Spinal cord (tissue), 10 donors: ENCODE measurements at places on chromosomes 11 and 22. TPM values are rescaled to one million over a fixed set of nuclear protein-coding genes. Genes with fewer than 3 reads are reported as not detected.
A peak's percentile ranks its signal among the peaks of the same experiment; 100 is the strongest.

GRCh38 chr11:116225236-116225635, 547.6 kb downstream of the BUD13 start:
- no peak overlapping the region for H3K27ac ChIP-seq
- no peaks in the 10 kb centered on the region for H3K27me3 ChIP-seq
- no peak overlapping the region for H3K4me3 ChIP-seq
- H3K4me1 ChIP-seq, result peaks cover 15% of the 10 kb centered on the region
- no peak for DNase-seq

GRCh38 chr22:38462960-38463784, 4.7 kb upstream of the KDELR3 start:
- no peak overlapping the region for H3K27ac ChIP-seq
- peaks cover 36% of the 10 kb centered on the region for H3K4me1 ChIP-seq
- H3K4me3 ChIP-seq, result no peak overlapping the region
- no peaks in the 10 kb centered on the region for H3K36me3 ChIP-seq
- no peak for DNase-seq
- peaks cover 32% of the 10 kb centered on the region for H3K27me3 ChIP-seq

- H3K4me1 ChIP-seq, result peaks cover 32% of the 10 kb centered on the region
- peak overlapping the region; percentile 95 for H3K4me3 ChIP-seq
- H3K36me3 ChIP-seq, result peaks cover 55% of the 10 kb centered on the region
- no peak for DNase-seq
- H3K27ac ChIP-seq, result no peak overlapping the region
Observed at GRCh38 chr11:65132988-65133700, 1.2 kb downstream of the SYVN1 start.

- H3K27ac ChIP-seq, result no peak overlapping the region
- peaks cover 6% of the 10 kb centered on the region for H3K27me3 ChIP-seq
Observed at GRCh38 chr11:44290208-44290607, 19.7 kb downstream of the ALX4 start.

GRCh38 chr22:32475468-32476010, 928 bp downstream of the FBXO7 start:
- peak overlapping the region; percentile 81 for H3K27ac ChIP-seq
- H3K36me3 ChIP-seq, result no peaks in the 10 kb centered on the region
- DNase-seq, result no peak

GRCh38 chr11:86219311-86220193, 25.0 kb upstream of the EED start:
- no peak for DNase-seq
- no peak overlapping the region for H3K4me3 ChIP-seq
- H3K36me3 ChIP-seq, result no peaks in the 10 kb centered on the region
- H3K27ac ChIP-seq, result no peak overlapping the region
- H3K27me3 ChIP-seq, result no peaks in the 10 kb centered on the region

DNA sequence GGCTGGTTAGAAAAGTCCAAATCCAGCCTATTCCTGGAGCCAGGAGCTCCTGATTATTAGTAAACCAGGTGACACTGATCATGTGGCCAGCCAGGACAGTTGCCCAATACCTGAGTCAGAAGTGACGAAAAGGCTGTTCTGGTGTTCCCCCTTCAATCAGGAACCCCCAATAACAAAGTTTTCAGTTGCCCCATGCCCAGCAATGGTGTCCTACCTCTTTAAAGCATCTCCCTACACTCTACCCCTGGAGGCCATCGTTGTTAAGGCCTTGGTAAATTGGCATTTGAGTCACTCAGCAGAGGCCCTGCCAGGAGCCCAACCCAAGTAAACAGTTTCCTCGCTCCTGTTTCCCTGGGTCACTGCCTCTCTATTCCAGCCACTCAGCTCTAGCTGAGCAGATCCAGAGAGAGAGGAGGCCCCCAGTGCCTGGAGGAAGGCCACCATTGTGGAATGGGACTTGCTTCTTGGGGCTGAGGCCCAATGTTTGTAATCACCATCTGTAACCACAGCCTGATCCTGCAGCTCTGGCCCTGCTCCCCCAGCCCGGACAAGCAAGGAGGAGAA, 25.0 kb downstream of the ARHGAP1 start:
- H3K27me3 ChIP-seq, result no peaks in the 10 kb centered on the region
- H3K4me1 ChIP-seq, result peaks cover 16% of the 10 kb centered on the region
- H3K27ac ChIP-seq, result peak overlapping the region; percentile 72
- H3K36me3 ChIP-seq, result peaks cover 87% of the 10 kb centered on the region

GRCh38 chr22:17938484-17938924, 85.9 kb downstream of the MICAL3 start:
- DNase-seq, result no peak
- H3K27ac ChIP-seq, result no peak overlapping the region
- no peaks in the 10 kb centered on the region for H3K36me3 ChIP-seq
- H3K4me1 ChIP-seq, result peaks cover 32% of the 10 kb centered on the region

DNA sequence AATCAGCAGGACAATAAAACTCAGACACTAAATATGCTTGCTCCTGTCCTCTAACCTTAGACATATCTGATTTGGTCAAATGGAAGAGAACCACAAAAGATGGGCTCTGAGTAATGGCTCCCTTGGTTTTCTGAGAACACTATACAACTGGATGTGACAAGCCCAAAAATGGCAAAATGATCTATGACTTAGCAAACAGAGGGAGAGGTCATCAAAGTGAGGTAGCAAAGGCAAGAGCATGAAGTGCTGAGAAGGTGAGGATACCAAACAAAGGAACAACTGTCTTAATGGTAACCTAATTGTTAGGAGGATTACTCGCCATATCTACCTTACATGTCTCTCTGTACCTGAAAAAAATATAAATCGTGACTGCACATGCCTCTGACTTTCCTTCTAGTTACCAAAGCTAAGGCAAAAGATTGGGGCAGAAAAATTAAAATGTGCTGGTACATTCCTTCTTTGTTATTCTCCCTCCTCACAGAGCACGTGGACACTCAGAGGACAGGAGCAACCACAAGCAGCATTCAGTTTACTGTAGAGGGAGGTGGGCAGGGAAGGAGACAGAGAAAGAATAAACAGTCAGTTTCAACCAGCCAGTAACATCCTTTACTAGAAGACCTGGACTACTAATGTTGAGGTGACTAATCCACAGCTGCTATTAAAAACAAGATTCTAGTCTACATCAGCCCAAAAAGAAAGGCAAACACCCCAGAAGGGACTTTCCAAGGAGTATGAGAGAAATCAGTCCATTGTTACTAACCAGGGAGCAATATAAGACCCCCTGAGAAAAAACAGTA, 88.8 kb downstream of the AMBRA1 start:
- peaks cover 9% of the 10 kb centered on the region for H3K4me1 ChIP-seq

DNA sequence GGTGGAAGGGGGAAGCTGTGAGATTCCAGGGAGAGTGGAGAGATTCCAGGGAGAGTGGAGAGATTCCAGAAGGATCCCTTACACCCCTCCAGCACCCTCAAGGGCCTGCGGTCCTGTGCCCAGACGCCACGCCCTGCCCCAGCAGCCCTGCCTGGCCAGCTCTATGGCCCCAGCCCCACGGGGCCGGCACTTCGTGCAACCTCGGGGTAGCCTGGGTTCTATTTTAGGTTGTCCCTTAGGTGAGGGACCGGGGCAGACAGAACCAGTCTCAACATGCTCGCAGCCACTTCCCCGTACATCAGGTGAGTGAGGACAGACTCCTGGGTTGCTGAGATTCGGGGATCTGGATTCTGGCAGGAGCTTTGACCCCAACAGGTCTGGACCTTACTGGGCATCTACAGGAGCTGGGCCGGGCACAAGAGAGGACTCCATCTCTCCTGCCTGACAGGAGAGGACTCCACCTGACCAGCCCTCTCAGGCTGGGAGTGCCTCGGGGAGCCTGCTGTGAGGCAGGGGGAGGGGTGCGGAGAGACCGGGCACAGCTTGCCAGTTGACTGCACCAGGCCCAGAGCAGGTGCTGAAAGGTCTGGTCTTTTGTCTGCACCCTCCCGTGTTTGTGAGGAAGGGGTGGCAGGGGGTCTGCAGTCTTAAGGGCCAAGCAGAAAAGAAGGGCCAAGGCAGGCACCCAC, 8.5 kb upstream of the ADORA2A start:
- peaks cover 9% of the 10 kb centered on the region for H3K27me3 ChIP-seq
- H3K4me1 ChIP-seq, result peaks cover 47% of the 10 kb centered on the region
- H3K27ac ChIP-seq, result no peak overlapping the region
- peaks cover 60% of the 10 kb centered on the region for H3K36me3 ChIP-seq

DNA sequence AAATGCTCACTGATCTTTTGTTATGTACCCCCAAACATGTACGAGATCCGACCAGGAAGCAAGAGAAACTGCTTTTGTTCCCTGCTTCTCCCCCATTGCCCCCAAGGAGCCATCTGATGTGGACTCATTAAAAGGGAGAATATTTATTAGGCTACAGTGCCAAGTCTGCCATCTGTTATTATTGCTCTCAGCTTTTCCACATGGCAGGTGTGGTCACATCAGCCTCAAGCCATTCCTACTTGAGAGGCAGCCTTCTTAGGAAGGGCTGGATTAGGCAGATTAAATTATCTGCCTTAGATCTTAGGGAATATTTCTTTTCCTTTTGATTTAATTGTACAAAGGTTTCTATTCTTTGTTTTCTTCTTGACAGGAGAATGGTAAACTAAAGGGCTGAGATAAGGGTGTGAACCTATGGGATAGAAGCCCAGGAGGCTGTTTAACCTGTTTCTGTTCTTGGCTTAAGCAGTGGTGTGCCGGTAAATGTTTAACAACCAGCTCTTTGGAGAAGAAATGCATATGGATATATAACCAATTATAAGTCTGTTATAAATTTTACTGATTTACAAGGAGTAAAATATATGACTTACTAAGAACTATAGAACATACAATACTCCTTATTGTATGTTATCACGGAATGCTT, 88.8 kb downstream of the PDHX start:
- no peak for DNase-seq
- H3K27me3 ChIP-seq, result no peaks in the 10 kb centered on the region
- no peaks in the 10 kb centered on the region for H3K4me1 ChIP-seq
- no peak overlapping the region for H3K4me3 ChIP-seq

DNA sequence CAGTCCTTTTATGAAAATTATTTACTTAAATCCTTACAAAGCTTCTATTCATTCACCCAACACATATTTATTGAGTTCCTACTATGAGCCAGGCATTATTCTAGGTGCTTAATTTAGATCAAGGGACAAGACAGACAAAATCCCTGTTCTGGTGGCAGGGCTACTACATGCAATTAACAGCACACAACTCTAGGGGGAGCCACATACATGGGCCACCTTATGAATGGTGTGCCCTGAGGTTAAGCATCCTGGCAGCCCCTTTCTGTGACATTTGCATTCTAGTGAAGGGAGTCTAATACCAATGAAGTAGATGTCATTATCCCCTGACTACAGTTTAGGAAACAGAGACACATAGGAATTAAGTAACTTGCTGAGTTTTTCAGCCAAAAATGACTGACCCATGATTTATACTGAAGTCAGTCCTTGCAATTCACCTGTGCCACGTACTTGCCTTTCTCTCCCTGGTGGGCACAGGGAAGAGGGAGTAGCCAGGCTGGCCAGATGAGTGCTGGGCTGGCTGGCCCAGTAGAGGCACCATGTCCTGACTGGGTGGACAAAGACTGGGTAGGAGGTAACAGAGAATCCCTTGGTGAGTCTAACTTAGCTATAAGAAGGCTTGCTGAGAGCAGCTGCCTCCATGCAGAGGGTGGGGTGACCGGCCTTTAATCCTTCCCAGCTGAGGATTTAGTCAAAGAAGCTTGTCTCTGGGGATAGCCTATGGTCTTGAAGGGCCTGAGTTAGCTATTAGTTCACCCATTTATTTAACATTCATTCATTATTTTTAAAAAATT, 52.0 kb upstream of the ELF5 start:
- no peak for DNase-seq
- no peak overlapping the region for H3K4me3 ChIP-seq
- peaks cover 19% of the 10 kb centered on the region for H3K4me1 ChIP-seq
- no peak overlapping the region for H3K27ac ChIP-seq

TRPM5 gene
- total RNA-seq, result 0.11 TPM

ADAMTS15 gene
- 30.4 TPM for total RNA-seq
